ENCODE measurements at places on chromosomes 6 and 20. TPM values are rescaled to one million over a fixed set of nuclear protein-coding genes. Genes with fewer than 3 reads are reported as not detected.

GRCh38 chr6:1004885-1005630 lies 306.8 kb upstream of the FOXQ1 start:
- no peaks in the 10 kb centered on the region for H3K27me3 ChIP-seq
- no peak overlapping the region for H3K4me3 ChIP-seq
- H3K36me3 ChIP-seq = no peaks in the 10 kb centered on the region
- H3K4me1 ChIP-seq = no peaks in the 10 kb centered on the region
- no peak overlapping the region for H3K27ac ChIP-seq
- DNase-seq = no peak

Gene POU5F1
- 0.92 TPM for total RNA-seq

GRCh38 chr6:7147051-7147671 lies 39.4 kb downstream of the RREB1 start:
- no peaks in the 10 kb centered on the region for H3K27me3 ChIP-seq
- no peak overlapping the region for H3K4me3 ChIP-seq
- H3K4me1 ChIP-seq = peaks cover 51% of the 10 kb centered on the region
- no peak for DNase-seq

DNA sequence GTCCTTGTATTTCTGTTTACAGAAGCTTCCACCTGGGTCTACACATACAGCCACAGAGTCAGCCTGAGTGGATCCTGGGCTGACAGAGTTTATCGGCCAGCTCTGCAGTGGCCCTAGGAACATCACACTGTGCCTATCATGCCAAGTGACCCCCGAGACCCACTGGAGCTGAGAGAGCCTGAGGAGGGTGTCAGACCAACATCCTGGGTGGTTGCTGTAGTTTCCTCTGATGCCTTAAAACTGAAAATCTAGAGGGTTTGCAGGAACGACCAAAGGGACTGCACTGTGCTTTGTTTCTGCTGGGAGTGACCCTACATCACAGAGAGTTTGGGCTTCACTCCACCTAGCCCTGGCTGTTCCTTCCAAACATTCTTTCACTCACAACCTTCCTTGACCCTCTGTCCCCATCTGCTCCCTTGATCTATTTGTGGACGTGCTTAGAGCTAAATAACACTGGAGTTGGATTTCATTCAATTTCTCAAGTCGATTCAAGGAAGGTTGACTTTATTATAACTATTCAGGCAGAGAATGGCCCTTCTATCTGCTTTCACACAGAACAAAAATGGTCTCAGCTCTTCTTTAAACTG lies 18.1 kb downstream of the MYLK4 start:
- no peak overlapping the region for H3K27ac ChIP-seq
- H3K4me3 ChIP-seq = no peak overlapping the region
- H3K36me3 ChIP-seq = no peaks in the 10 kb centered on the region
- H3K4me1 ChIP-seq = no peaks in the 10 kb centered on the region
- no peak for DNase-seq

- DNase-seq = no peak
- H3K4me3 ChIP-seq = no peak overlapping the region
- peaks cover 31% of the 10 kb centered on the region for H3K4me1 ChIP-seq
- no peaks in the 10 kb centered on the region for H3K36me3 ChIP-seq
- H3K27me3 ChIP-seq = no peaks in the 10 kb centered on the region
Measured at GRCh38 chr6:32082478-32082877, 26.7 kb downstream of the TNXB start.

GRCh38 chr6:92364948-92365541 lies 1054.3 kb downstream of the EPHA7 start:
- H3K27ac ChIP-seq = no peak overlapping the region
- DNase-seq = no peak
- no peaks in the 10 kb centered on the region for H3K4me1 ChIP-seq
- H3K27me3 ChIP-seq = no peaks in the 10 kb centered on the region

DNA sequence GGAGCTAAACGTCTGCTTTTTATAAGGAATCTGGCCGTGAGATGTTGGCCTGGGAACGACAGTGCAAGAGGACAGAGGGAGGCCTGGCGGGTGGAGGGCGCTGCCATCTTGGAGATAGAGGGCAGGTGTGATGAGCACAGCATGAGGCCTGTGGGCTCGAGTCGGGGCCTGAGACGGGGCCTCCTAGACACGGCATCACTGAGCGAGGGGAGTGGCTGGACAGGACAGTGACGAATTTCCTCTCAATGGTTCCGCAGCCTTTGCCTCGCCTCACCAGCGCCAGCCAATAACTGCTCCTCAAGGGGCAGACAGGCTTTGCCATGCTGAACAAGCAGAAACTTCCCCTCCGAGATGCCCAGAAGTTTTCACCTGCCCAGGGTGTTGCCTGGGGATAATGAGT lies 376.7 kb downstream of the THBS2 start:
- H3K36me3 ChIP-seq = no peaks in the 10 kb centered on the region
- no peaks in the 10 kb centered on the region for H3K4me1 ChIP-seq
- no peak overlapping the region for H3K27ac ChIP-seq

Gene KIAA0408
- 16.4 TPM for total RNA-seq

- H3K4me3 ChIP-seq = no peak overlapping the region
- no peak overlapping the region for H3K27ac ChIP-seq
- H3K4me1 ChIP-seq = peaks cover 24% of the 10 kb centered on the region
- no peaks in the 10 kb centered on the region for H3K27me3 ChIP-seq
- DNase-seq = no peak
- no peaks in the 10 kb centered on the region for H3K36me3 ChIP-seq
Measured at GRCh38 chr6:105810922-105811482, 275.1 kb upstream of the PRDM1 start.

DNA sequence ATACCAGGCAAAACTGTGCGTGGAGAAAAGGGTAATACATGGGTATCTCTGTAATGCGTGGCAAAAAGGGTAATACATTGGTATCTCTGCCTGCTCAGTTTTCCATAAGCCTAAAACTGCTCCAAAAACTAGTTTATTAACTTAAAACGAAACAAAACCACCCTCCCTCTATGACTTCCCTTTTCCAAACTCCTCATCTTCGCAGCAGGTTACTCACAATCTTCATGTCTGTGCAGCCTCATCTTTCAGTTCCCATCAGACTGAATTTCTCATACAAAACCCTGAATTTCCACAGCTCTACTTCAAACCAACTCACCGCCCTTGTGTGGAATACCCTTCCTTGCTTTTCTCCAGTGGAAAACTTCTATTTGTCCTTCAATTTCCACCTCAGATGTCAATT lies 199.4 kb downstream of the PHACTR1 start:
- H3K4me1 ChIP-seq = no peaks in the 10 kb centered on the region
- H3K27me3 ChIP-seq = no peaks in the 10 kb centered on the region
- H3K4me3 ChIP-seq = no peak overlapping the region
- no peaks in the 10 kb centered on the region for H3K36me3 ChIP-seq
- no peak for DNase-seq

Gene FRMD1
- not detected for total RNA-seq

Gene C20orf202
- total RNA-seq = not detected

DNA sequence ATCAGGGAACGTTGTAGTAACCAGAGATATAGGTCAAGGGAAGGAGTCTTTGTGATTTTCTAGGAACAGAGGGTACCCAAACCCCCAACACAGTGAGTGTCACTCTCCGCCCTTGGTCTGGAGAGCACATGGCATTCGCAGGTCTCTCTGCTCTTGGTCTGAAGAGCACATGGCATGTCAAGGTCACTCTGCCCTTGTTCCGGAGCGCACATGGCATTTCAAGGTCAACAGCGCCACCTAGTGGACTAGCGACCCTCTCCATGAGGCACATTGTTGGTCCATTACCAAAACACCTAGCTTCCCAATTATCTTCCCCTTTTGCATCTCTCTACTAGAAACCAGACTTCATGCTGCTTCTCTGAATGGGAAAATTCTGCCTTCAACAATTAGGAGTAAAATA lies 260.0 kb downstream of the C6orf118 start:
- H3K27ac ChIP-seq = no peak overlapping the region
- H3K4me1 ChIP-seq = no peaks in the 10 kb centered on the region
- no peak overlapping the region for H3K4me3 ChIP-seq

DNA sequence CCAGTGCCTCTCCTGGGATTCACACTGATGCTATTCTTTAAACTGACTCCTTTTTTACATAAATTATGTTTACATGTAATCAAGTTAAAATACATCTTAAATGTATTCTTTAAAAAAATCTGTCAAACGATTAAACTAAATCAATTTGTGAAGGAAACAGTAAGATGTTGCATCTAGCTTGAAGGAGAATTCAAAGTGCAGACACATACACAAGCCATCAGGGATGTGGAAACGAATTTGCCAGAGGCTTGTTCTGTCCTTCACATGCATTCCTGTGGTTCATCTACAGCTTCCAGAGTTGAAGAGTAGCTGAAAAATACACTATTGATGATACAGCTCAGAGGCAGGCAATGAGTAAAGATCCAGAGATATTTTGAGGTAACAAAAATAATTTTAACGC lies 7.3 kb upstream of the BPIFB3 start:
- no peaks in the 10 kb centered on the region for H3K27me3 ChIP-seq
- H3K4me1 ChIP-seq = no peaks in the 10 kb centered on the region
- H3K36me3 ChIP-seq = no peaks in the 10 kb centered on the region
- no peak overlapping the region for H3K27ac ChIP-seq

DNA sequence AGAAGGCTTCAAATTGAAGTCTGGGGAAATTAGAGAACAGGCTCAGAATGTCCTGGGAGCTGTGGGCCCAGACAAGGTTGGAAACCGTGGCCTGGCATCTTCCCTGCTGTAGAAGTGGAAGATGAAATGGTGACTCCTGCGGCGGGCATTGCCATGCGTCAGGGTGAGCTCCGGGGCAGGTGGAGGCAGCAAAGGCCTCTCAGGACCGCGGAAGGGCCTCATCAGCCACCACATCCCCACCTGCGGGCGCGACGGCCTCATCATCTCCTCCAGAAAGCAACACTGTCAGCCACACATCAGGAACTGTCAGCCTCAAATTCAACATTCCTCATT lies 161.7 kb downstream of the SYNDIG1 start:
- no peak for DNase-seq
- no peaks in the 10 kb centered on the region for H3K36me3 ChIP-seq
- no peaks in the 10 kb centered on the region for H3K27me3 ChIP-seq
- no peaks in the 10 kb centered on the region for H3K4me1 ChIP-seq

Gene RBPJL
- not detected for total RNA-seq

DNA sequence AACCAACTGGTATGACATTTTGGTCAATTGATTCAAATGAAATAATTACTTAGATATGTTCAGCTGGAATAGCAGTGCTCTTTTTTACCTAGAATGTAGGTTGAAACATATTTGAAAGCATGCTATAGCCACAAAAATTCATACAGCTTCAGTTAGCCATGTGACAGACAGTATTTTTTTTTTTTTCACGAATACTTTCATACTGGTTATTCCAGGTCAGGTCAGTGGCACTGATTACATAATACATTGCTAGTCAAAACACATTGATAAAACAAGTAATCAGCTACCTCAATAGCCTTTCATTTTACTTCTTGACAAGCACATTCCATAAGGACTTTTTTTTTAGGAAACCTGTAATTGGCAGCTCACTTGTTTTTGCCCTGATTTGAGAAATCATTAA lies 222.6 kb downstream of the EYA4 start:
- no peaks in the 10 kb centered on the region for H3K27me3 ChIP-seq
- H3K27ac ChIP-seq = no peak overlapping the region
- no peak for DNase-seq
- no peaks in the 10 kb centered on the region for H3K4me1 ChIP-seq
- H3K36me3 ChIP-seq = no peaks in the 10 kb centered on the region
- no peak overlapping the region for H3K4me3 ChIP-seq

Gene PLAGL2
- total RNA-seq = 13.6 TPM

DNA sequence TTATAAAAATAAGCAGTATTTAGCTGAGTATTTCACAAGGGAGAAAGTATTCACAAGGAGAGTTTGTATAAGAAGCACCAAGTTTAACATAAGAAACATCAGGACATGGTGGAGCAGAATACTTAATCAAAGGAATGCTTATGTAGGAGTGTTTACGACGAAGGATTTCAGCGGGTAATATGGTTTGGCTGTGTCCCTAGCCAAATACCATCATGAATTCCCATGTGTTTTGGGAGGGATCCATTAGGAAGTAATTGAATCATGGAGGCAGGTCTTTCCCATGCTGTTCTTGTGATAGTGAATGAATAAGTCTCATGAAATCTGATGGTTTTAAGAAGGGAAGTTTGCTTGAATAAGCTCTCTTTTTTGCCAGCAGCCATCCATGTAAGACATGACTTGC lies 1099.1 kb upstream of the ADGRB3 start:
- no peaks in the 10 kb centered on the region for H3K36me3 ChIP-seq
- no peak for DNase-seq
- H3K27me3 ChIP-seq = no peaks in the 10 kb centered on the region
- H3K27ac ChIP-seq = no peak overlapping the region
- H3K4me1 ChIP-seq = no peaks in the 10 kb centered on the region

DNA sequence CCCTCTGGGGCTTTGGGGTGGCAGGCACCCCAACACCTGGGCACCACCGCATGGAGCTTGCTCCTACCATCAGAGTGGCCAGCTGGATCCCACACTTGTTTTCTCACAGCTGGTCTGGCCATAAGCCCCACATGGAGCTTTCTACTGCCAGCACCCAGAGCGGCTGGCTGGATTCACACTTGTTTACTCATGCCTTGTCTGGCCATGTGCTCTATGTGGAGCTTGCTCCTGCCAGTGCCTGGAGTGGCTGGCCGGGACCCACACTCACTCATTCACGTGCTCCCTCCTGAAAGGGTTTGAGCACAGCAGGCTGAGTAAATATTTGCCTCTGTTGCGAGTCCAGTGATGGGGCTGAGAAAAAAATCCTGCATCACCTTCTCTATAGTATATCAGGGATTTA lies 487.0 kb downstream of the CD109 start:
- H3K27ac ChIP-seq = no peak overlapping the region
- H3K36me3 ChIP-seq = no peaks in the 10 kb centered on the region
- H3K4me1 ChIP-seq = no peaks in the 10 kb centered on the region
- H3K27me3 ChIP-seq = no peaks in the 10 kb centered on the region
- no peak overlapping the region for H3K4me3 ChIP-seq

DNA sequence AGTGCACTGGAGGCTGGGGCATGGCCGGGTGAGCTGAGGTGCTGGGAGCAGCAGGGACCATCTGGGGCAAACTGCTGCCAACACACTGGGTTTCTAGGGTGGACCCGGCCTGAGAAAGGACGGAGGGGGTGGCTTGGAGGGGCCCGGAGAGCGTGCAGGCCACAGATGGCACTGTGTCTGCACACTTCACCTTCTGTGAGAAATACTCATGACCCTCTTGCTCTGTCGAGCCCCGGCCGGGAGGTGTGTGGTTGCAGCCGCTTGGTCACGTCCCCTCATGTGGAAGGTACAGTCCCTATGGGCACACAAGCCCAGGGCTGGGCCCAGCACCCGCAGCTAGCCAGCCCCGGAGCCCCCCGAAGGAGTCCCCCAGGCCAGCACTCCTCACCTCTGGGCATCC lies 59.7 kb downstream of the RBM38 start:
- H3K27me3 ChIP-seq = no peaks in the 10 kb centered on the region
- no peak for DNase-seq
- H3K27ac ChIP-seq = peak overlapping the region; percentile 21

Gene TINAG
- not detected for total RNA-seq

GRCh38 chr6:46491628-46492547 lies 639 bp upstream of the RCAN2 start:
- H3K27ac ChIP-seq = peak overlapping the region; percentile 89
- H3K27me3 ChIP-seq = no peaks in the 10 kb centered on the region
- H3K36me3 ChIP-seq = no peaks in the 10 kb centered on the region
- peak overlapping the region; percentile 63 for H3K4me3 ChIP-seq
- H3K4me1 ChIP-seq = peaks cover 31% of the 10 kb centered on the region

DNA sequence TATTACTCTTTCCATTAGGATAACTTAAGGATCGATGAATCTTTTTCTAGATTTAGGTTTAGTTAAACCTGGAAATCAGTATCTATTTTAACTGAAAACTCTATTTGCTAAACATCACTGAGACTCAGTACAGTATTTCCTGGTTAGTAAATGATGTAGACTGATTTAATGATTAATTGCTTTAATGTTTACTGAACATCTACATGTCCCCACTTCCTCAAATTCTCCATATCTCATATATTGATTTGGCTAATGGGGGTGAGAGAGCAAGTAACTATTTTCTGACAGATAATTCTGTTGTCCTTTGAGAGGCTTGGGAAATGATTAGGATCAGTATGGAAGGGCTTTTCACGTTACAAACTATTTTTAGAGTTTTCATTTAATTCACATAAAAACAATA lies 10.3 kb downstream of the MKKS start:
- H3K27me3 ChIP-seq = no peaks in the 10 kb centered on the region
- no peak overlapping the region for H3K27ac ChIP-seq
- no peak overlapping the region for H3K4me3 ChIP-seq
